ENCODE measurements at places on chromosomes 4 and X.

- no peak for DNase-seq
Measured at GRCh38 chrX:2628751-2629315, 62.3 kb upstream of the CD99 start.

- DNase-seq = no peak
Measured at GRCh38 chr4:4720646-4721045, 138.8 kb upstream of the MSX1 start.

DNA sequence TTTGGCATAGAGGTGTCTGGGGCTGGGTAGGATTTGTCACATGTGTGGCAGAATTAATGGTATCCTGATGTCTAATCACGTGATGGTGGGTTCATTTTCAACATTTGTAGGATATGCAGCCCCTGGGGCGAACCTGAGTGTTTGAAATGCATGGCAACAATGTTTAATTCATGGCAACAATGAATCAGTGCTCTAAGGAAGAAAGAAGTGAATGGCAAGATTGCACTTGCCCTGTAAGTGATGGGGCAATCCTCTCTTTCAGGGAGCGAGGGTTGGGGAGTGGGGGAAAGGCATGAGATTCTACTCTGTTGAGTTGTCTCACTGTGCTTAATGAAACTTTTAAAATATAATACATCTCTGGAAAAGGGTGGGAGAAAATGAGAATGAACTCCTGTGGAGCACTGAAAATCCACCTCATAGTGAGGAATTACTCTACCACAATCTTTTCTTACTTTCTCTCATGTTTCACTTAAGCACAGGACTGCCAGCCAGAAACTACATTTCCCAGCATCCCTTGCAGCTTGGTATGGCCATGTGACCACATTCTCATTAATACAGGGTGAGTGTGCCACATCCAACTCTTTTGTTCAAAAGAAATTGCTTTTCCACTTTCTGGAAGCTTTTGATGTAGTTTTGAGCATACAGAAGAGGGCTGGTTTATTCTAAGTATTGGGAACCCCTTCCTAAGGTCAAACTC is 64.0 kb upstream of the PGM2 start:
- DNase-seq = no peak

GRCh38 chrX:49610718-49611310 is 12.0 kb downstream of the GAGE1 start:
- no peak for DNase-seq

DNA sequence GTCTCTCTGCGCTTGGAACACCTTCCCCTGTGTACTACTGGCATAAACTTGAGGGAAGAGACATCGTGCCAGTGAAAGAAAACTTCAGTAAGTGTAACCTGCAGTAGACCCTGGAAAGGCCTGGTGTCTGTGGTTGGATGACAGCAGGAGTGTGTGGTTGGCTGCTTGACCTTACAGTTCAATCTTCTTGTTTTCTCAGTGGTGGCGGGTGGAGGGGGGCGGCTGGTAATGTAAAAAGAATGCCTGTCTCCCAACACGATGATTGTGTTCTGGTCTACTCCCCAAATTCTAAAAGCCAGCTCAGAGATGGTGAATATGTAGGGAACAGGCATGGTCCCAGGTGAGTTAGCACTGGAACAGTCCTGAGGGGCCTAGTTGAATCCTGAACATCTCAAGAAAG is 18.6 kb downstream of the PSMD10 start:
- no peak for DNase-seq

DNA sequence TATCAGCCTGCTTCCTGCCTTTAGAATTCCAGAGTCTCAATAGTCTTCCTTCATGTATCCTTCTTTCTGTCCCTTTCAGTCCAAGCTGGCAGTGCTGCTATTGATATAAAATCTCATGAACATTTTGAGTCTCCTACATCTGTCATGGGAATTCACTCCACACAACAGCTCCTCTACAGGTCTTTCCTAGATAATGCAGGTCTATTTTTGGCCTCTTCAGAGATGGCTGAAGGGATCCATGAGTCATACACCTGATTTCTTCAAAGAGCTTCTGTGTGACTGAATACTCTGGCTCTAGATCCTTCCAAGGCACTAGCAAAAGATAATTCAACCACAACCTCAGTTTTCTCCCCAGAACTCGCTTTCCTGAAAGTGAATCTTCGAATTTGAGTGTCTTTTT is 115.4 kb downstream of the STPG2 start:
- no peak for DNase-seq

DNA sequence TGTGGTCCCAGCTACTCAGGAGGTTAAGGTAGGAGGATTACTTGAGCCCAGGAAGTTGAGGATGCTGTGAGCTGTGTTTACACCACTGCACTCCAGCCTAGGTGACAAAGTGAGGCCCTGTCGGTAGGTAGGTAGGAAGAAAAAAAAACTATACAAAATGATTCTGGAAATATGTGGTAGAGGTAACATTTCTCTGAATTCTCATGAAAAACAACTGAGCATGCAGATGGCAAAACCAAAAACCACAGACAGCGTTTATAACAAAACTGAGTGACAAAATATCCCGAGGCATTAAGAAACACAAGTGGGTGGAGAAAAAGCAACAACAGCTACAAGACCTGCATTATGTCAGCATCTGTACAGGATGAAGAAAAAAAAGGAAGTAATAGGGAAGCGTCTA is 211.7 kb downstream of the DLG3 start:
- no peak for DNase-seq

DNA sequence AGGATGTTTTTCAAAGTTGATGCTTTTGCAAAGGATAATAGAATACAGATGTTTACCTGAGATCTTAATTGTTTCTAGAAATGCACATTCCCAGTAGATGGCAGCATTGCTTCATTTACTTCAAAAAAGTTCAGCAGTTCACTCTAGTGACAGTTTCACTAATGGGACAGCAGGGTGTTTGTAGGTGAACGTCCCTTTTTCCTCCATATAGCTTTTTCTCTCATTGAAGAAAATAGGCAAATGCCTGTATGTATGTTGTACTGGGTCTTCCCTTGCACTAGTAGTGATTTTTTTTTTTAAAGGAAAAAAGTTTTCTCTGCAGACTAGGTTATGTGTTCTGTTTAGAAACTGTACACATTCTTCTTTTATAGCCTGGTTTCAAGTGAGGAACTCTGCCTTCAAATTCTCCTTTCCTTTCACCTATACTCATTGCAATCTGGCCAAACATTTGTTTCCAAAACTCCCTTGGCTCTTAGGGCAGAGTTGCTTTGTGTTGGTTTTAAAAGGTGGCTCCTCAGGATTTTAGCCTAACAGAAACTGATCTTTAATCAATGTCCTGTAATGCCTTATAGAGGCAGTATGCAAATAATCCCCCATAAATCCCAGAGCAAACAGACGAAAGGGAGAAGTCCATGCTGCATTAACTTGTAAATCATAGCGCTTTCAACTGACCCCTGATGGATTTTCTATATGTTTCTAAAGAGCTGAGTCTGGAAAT is 86.3 kb downstream of the EGF start:
- DNase-seq = peak; percentile 23

DNA sequence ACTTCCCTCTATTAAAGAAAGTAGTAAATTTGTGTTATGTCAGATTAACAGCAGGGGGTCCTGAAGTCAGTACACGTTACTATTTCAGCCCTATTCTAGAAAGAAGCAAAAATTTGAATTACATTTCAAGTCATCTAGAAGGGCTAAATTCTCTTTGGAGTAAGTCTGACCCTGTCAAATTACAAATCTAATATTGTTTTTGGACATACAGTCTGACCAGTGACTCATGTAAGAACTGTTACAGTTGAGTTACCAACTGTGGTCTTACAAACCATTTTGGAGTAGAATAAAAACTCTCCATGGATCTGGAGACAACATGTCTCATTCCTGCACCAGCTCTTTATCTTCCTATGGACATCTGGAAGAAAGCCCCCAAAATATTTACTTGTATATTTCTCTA is 36.0 kb upstream of the GYPA start:
- no peak for DNase-seq

DNA sequence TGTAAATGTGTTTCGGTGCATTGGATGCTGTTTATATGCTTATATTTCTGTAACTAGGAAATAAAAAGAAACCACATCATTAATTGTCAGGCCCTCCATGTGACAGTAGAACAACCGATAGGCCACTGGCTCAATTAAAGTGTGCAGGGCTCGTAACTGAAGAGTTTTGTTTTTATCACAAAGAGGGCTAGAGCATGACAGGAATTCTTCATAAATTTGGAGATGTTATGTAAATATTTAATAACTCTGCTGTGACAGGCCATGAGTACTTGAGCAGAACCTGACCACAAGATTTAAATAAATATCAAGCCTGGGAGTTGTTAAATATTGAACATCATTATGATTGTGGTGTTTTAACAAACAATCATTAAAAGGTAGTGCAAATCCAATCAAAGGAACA is 55.9 kb downstream of the MID1 start:
- no peak for DNase-seq

- DNase-seq = no peak
Measured at GRCh38 chr4:42015438-42015837, 25.1 kb downstream of the SLC30A9 start.

- DNase-seq = no peak
Measured at GRCh38 chr4:165440415-165441158, 61.8 kb downstream of the CPE start.

DNA sequence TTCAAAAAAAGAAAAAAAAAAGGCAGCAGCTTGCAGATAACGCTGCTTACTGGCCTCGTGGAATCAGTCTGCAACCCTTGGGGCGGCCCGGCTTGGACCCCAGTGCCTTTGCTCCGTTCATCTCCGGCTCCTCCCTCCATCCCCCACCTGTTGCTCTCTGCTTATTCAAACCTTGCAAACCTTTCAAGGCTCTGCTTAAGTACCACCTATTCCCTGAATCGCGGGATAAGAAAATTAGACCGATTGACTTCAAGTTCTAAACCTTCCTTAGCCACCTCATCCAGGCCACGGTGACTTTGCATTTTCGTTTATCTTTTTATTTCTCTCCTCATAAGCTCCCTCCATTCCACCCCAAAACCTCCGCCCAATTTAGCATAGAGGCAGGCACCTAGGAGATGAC is 1.4 kb upstream of the PHKA1 start:
- DNase-seq = no peak

- no peak for DNase-seq
Measured at GRCh38 chrX:11081511-11081910, 29.6 kb upstream of the HCCS start.

- DNase-seq = no peak
Measured at GRCh38 chr4:31787701-31788100, 1067.5 kb downstream of the PCDH7 start.

- DNase-seq = no peak
Measured at GRCh38 chr4:179976777-179977176, 2266.4 kb upstream of the TENM3 start.

- no peak for DNase-seq
Measured at GRCh38 chrX:16628946-16629595, 20.9 kb upstream of the S100G start.

DNA sequence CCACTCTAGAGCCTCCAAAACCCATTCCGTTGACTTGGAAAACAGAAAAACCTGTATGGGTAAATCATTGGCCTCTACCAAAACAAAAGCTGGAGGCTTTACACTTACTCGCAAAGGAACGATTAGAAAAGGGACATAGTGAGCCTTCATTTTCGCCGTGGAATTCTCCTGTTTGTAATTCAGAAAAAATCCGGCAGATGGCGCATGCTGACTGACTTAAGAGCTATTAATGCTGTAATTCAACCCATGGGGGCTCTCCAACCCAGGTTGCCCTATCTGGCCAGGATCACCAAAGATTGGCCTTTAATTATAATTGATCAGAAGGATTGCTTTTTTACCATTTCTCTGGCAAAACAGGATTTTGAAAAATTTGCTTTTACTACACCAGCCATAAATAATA is 60.8 kb downstream of the ZNF732 start:
- peak; percentile 19 for DNase-seq

GRCh38 chr4:41748571-41749475 is at the start of gene PHOX2B:
PHOX2B (minus strand) TSS chr4:41748725; CDS start chr4:41748610, 115 bp downstream.
- DNase-seq = no peak

- DNase-seq = no peak
Measured at GRCh38 chrX:102739657-102740056, 19.1 kb downstream of the GPRASP3 start.

- peak; percentile 63 for DNase-seq
Measured at GRCh38 chr4:184503869-184504300, 29.5 kb upstream of the IRF2 start.

DNA sequence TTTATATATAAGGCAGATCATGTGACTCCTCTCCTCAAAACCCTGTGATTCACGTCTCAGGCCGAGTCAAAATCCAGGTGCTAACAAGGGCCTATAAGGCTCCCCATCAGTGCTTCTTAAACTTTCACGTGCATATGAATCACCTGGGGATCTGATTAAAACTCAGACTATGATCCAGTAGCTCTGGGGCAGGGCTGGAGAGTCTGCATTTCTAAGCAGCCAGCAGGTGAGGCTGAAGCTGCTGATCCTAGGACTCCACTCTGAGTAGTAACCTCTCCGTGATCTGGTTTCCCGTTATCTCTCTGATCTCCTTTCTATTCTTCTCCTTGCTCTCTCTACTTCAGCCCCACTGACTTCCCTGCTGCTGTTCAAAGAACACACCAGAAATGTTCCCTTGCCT is 252.4 kb upstream of the RPS6KA3 start:
- DNase-seq = no peak

- no peak for DNase-seq
Measured at GRCh38 chrX:30533266-30533665, 44.3 kb downstream of the TASL start.

GRCh38 chr4:84167564-84167963 is 331.5 kb downstream of the NKX6-1 start:
- no peak for DNase-seq

DNA sequence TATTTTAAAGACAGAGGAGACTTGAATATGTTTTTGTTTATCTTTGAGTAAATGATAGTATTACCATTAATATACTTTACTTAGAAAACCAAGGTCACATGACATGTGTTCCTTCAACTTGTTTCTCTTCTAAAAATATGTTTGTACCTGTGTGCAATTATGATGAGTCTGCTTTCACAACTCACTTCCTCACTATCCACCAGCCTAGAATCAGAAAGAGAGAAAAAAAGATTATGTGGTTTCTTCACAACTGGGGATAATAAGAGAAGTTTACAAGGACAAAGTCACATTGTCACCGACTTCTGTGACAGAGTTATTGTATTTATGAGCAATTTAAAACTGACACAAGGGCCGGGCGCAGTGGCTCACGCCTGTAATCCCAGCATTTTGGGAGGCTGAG is 1112.1 kb downstream of the RPA4 start:
- DNase-seq = no peak

DNA sequence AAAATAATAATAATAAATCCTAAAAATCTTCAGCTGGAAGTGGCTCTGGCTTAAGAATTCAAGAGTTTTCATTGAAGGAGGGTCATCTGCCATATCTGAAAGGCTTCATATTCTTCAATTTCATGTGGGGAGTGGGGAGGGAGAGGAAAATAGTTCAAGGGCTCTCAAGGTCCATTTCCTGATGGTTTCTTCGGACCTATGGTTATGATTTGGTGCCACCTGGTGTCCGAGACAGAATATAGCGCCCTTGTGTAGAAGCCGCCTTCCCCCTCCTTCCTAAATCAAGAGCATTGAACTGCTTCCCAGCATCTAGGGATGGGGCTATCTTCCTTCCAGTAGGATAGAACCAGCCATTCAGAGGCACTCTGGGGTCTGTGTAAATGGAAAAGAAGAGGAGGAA is 34.3 kb downstream of the NLGN3 start:
- DNase-seq = peak; percentile 52

- DNase-seq = no peak
Measured at GRCh38 chr4:128471576-128471975, 184.0 kb upstream of the PGRMC2 start.
